SW 1271 (cell line): ENCODE measurements at places on chromosomes 5 and 9.

DNA sequence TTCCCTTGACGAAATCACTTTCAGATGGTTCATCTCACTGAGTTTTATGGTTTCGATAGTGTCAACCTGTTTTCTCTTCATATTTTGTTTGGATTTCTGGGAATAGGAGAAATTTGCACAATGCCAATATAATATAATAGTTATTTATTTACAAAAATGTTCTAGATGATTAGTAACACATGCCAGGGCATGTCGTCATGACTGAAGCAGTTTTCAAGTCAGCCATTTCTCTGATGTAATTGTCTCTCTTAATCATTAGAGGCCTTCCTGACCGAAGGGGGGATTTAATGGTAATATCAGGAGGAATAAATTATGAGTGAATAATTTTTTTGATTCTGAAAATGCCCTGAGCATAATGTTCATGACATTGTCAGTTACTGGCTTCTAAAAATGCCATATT lies 246.5 kb upstream of the ATP10B start:
- DNase-seq = no peak

GRCh38 chr9:121650217-121651007 lies 1.0 kb upstream of the DAB2IP start:
- no peak for DNase-seq

DNA sequence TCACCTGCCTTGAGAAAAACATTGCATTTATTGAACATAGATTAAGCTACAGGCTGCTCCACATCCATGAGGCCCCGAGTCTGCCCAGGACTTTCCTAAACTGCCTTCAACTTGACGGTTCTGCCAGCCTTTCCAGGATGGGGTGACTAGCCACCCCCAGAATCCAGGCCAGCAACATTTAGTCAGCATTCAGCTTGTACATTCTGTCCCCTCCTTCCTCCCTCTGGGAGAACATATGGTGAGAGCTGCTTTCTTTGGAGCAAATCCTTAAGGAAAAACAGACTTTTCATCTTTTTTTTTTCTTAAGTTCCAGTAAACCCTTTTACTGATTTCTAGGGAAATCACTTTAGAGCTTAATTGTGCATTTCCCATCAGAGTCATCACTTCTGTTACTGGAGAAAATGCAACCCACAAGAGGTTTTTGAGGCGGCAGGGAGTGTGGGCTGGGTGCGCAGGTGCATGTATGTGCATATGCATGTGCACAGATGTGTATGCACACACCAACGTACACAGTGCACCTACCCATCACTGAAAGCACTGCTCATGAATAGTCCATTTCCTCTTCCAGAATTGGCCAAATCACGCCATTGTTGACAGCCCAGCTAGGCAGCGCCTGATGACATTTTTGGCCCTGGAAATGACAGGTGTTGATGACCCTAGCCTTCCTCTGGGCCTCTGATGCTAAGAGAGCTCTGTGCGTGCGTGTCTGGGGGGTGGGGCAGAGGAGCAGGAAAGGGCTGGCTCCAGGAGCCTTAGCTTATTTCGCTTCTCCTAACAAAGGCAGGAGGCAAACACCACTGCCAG lies 145.6 kb downstream of the HSD17B3 start:
- no peak for DNase-seq

DNA sequence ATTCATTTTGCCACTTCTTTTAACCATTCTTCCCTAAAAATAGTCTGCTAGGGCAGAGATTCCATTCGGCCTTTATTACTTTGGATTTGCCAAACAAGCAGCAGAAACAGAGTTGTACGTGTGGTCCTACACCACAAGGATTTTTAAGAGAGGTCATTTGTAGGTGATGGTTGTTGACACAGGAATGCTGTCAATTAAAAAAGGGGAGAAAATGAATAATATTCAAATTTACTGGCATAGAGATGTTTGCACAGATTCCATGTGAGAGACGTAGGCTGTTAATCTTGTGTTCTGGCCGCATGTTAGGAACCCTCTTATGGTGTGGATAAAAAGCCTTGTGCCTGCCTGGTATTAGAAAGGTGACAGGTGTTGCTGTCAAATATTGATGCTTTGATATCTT lies 34.9 kb downstream of the TRIO start:
- DNase-seq = no peak

DNA sequence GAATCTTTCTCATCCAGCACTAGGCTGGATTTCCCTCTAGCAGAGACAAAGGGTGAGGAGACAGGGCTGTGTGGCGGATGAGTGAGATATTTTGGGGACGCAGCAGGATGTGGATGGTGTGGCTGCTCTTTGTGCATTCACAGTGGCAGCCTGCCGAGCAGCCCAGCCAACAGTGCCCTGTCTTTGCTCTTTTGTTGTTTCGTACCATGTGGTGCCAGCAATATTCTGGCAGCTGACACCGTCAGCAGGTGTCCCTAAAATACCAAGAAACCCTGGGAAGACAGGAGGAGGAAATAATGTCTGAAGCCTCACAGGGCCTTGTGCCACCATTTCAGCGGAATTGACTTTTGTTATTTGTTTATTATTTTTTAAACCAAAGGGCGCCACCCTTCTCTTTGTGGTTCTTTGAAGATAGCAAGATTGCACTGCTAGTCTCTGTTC lies 141.4 kb downstream of the CCDC192 start:
- DNase-seq = no peak

GRCh38 chr9:97502222-97502983 lies 937 bp downstream of the TMOD1 start:
- no peak for DNase-seq
